ENCODE measurements at places on chromosomes 2 and 18.

DNA sequence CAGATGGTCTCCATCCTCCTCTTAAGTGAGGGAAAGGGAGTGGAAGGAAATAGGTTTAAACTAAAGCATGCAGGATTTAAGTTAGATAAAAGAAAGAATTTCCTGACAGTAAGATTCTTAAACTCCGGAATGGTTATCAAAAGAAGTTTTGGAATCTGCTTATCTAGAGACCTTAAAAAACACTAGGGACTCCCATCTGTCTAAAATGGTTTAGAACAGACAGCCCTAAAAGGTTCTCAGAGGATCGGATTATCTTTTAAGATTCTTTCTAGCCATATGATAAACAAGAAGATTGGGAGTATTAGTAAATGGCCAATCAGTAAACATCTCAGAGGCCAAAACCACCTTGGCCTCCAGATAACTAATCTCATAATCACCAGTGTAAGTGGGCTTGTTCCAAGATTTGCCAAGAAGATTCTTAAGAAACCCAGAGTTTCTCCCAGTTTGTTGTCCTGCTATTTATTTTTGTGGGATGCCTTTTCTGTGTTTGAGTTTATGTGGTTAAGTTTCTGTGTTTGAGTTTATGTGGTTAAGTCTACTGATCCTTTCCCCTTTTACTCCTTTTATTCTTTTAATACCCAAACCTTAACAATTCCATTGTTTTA is 314.9 kb upstream of the NRP2 start:
- no peak for DNase-seq

GRCh38 chr18:12420821-12421421 is 13.2 kb downstream of the PRELID3A start:
- no peak for DNase-seq

DNA sequence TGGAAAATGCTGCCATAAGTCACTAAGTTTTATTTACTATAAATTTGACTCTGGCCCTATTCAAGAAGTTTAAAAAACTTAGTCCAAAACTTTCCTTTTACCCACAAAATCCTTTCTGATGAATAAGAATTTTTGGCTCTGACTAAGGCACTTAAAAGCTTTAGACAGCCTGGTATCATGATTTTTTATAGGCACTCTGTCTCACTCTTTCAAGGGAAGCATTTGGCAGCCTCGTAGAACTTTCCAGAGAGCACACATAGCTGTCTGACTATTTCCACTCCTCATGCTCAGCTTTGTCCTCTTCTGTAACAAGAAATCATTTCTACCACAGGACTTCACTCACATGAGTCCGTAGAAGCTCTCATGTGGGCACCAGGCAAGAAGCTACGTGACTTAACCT is 32.3 kb upstream of the XDH start:
- no peak for DNase-seq

- no peak for DNase-seq
Measured at GRCh38 chr2:112096098-112096497, 41.0 kb downstream of the TMEM87B start.

DNA sequence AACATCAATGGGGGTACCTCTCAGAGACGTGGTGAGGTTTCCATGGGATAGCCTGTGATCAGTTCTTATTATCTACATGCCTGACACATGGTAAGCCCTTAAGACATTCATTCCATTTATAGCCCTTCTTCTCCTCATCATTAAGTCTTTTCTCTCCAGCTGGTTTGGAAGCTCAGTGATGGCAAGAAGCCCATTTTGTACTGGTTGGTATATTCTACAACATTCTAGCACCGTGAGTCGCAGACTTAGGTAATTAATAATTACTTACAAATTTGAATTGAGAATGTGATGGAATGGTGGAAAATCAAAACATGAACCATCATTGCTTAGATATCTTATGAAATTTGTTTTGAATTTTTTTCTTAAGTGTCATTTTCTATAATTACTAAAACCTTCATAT is 472.6 kb downstream of the DLGAP1 start:
- DNase-seq = no peak

DNA sequence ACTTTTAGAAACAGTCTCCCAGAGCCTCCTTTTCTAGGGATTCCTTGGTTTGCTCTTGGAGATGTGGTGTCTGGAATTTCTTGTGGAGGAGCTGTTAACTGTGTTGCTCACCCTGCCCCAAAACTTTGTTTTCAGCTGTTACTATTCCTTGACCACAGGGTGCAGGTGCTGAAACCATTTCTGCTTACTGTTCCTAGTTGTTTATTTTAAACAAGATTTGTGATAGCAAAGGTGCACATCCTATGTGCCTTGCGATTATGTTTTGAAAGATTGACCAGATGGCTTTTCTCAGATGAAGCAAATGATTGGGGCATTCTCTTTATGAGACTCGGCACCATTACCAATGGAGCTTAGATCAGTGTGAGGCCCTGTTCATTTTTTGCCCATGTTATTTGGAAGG is 111.2 kb downstream of the RAB3GAP1 start:
- no peak for DNase-seq

DNA sequence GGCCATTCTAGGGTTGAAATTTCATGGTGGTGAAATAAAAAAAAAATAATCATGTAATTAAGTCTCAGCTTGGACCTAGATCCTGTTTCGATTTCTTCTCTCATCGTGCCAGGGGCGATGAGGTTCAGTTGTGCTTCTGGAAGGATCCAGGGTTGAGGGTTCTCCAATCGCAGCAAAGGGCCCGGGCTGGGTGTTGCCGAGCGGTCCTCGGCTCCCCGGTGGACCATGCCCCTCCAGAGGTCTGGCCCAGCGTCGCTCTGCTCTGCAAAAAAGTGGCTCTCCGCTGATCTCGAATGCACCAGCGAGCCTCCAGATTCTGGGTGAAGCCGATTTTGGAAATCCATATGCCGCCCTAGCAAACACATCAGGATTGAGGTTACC is 39.0 kb downstream of the EN1 start:
- no peak for DNase-seq

- DNase-seq = no peak
Measured at GRCh38 chr2:210454336-210454735, 22.2 kb downstream of the LANCL1 start.

- no peak for DNase-seq
Measured at GRCh38 chr18:48847807-48848486, 102.8 kb downstream of the SMAD7 start.

DNA sequence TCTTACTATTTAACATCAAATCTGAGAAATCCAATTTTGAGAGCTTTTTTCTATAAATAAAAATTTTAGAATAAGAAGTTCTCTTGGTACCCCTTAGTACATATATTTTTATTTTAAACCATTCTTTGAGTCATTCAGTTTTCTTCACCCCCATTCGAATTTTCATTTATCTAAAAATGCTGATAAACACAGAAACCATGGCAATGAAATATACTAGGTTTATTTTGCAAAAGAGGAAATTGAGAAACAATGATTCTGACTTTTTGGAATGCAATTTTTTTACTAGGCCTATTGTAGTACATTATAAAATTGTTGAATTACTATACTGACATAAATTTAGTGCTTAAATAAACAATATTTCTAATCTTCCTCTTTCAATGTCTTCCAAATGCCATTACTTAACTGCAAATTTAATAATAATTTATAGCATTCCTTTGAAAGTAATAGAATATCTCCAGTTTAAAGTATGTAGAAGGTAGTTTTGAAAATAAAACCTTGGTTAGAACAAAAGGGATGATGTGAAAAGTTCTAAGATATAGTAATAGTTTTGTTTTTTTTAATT is 46.3 kb downstream of the TANK start:
- DNase-seq = no peak

GRCh38 chr18:36382854-36383253 is 85.3 kb downstream of the FHOD3 start:
- no peak for DNase-seq

DNA sequence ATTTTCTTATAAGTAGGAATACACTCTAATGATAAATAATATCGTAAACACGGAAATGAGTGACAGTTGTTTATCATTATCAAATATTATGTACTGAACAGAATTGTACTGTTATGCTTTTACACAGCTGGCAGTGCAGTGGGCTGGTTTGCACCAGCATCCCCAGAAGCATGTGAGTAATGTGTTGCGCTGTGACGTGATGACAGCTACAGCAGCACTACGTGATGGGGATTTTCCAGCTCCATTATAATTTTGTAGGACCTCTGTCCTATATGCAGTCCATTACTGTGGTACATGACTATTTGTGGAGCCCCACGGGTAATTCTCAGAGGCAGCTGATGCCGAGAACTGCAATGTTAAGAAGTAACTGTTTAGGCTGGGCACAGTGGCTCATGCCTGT is 77.3 kb upstream of the ATG16L1 start:
- DNase-seq = no peak

DNA sequence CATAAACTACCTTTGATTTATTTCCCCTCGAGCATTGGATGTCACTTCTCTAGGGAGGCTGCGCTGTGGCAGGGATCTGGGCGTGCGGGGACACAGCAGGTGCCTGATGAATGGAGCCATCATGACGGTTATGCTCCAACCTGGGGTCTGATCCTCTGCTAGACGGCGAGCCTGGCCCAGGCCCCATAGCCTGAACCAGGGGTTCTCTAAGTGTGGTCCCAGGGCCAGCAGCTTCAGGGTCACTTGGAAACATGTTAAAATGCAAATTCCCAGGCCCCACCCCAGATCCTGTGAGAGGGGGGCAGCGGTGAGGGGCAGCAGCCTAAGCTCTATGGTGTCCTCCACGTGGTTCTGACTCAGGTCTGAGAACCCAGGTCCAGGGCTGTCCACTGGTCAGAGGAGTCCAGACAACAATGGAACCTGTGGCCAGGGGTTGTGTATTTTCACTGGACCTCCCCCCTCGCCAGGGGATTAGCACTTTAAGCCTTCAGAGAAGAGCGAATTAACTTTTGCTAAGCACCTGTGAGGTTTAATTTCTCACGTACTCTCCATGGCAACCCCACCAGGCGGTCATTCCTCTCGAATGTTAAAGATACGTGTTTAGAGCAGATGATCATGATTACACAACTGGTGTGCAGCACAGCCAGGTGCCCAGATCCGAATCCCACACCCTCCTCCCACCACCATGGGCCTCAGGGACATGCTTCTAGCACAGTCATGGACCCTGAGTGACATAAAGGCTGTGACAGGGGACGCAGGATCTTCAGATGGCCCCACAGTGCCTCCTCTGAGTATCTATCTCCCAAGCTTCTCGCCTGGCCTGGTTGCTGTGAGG is 1.6 kb upstream of the ARHGEF4 start:
- no peak for DNase-seq

GRCh38 chr2:187936228-187936627 is 355.4 kb upstream of the GULP1 start:
- DNase-seq = no peak

- no peak for DNase-seq
Measured at GRCh38 chr18:73613706-73614340, 533.8 kb downstream of the FBXO15 start.

DNA sequence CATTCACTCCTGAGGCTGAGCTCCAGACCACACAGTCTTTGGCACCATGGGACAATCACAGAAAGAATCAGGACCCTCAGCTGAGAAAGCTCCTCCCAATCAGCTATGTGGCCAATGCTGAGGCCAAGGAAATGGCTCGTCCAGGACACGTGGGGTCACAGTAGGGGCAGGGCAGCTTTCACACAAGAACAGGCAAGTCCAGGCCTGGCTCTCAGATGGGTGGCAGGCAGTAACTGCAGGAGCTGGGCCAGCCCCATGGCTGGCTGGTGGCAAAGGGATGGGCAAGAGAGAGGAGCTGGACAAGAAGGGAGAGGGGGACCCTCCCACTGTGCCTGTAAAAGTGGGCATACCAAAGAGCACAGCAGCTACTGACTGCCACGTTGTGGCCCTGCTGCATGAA is 12.2 kb upstream of the EDAR start:
- no peak for DNase-seq

DNA sequence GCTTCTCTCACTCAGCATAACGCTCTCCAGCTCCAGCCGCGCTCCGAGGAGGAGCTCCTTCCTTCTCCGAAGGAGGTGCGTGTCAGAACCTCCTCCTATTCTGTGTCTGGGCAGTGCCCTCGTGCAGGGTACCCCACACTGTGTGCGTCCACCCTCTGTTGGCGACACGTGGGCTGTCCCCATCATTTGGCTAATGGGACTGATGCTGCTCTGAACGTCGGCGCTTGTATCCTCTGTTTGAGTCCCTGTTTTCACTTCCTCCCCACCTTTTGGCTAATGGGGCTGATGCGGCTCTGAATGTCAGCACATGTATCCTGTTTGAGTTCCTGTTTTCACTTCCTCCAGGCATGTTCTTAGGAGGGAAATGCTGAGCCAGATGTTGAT is 22.2 kb downstream of the KCNG2 start:
- no peak for DNase-seq

DNA sequence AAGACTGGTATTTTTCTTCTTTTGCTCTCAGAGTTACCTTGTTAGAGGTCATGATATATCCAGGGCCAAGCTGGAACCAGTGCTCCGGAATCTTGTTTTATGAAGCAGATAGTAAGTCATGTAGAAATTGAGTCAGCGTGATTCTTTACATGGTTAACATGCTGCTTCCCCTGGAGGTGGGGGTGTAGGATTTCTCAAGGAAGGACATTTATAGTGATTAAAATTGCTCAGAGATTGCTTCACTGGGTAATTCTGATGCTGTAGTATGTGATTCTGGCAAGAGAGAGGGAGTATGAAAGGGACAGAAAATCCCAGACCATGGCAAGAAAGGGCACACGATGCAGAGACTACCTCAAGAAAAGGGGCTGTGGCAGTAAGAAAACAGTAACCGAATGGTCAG is 8.0 kb upstream of the MYL1 start:
- DNase-seq = no peak

DNA sequence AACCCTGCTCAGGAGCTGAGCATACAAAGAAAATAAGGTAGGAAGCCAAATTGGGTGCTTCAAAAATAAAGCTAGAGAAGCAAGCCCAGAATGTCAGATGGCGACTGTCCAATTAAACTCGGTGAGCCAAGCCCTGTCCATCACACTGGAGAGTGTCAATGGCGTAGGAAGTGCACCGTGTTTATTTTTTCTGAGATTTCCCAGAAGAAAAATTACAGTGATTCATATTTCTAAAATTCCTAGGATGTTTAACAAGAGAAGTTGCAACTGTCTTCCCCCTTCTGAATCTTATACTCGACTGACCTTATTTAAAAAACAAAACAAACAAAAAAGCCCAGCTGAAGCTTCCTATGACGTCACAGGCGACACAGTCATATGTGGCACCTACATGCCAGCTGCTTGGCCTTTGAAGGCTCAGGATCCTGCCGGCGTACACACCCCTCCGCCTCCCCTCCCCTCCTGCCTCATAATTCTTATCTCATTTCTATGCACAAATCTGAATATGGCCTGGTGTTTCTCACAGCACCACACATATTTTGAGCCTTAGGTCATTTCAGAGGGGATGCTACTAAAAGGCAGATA is 60.8 kb downstream of the MBP start:
- DNase-seq = no peak
